Neural crest cell (in vitro differentiated cells): ENCODE measurements at places on chromosomes 3 and 15.

DNA sequence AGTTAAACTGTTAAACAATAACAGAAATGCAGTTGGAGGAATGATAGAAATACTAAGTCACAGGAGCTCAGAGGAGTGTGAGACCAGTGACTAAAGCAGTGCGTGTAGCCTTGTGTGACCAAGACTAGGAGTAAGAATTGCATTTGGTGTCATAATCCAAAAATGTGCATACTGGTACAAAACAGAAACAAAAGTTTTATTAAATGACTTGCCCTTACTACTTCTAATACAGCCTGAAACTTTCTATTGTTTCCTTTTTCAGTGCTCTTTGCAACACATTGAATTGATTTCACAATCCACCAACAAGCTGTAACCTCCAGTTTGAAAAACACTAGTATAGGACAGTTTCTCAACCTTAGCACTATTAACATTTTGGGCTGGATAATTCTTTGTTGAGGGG, 17.1 kb downstream of the SNX1 start:
- DNase-seq = no peak

DNA sequence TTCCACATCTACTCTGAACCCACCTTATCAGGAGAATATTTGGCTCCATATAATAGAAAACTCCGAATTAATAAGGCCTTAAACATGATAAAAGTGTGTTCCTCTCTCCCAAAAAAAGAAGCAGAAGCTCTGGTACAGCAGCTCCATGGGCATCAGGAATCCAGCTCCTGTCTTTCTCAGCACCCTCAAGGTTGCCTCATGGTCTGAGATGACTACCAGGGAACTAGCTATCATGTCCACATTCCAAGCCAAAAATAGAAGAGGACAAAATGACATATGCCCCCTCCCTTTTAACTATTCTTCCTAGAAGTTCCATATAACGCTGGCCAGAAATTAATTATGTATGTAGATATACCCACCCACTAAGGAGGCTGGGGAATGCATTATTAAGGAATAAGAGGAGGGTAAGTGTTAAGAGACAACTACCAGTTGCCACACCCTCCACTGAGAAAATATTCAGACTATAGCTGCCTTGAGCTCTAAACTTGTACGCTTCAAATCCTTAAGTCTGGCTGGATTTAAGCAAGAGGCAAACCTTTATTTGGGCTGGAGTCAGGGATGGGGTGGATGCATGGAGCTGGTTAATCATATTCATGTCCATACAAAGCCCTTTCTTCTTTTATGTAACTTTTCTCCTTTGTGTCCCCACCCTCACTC, 35.8 kb upstream of the CTDSPL start:
- DNase-seq = no peak

DNA sequence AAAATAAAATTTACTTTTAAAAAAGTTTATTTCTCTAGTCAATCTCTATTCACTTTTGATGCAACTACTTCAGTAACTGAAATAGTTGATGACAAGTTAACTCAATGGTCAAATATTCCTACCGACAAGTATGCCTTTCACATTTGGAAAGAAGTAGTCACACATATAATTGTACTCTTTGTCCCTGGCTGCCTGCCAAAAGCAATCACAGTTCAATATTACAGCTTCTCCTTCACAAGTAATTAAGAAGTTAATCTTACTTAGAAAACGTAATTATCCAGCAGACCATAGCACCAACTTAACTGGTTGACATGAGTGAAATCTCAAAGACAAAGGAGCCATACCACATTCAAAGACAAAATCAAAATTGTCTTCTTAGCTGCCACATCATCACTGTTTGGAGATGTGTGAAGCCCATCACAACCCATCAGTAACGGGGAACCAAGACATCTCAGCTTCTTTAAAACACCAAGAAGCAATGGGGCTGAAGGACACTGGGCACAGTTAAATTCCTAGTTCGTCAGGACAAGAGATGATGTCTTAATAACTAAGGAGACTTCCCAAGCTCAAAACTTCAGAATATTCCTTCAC, 86.1 kb downstream of the PLCH1 start:
- DNase-seq = no peak

DNA sequence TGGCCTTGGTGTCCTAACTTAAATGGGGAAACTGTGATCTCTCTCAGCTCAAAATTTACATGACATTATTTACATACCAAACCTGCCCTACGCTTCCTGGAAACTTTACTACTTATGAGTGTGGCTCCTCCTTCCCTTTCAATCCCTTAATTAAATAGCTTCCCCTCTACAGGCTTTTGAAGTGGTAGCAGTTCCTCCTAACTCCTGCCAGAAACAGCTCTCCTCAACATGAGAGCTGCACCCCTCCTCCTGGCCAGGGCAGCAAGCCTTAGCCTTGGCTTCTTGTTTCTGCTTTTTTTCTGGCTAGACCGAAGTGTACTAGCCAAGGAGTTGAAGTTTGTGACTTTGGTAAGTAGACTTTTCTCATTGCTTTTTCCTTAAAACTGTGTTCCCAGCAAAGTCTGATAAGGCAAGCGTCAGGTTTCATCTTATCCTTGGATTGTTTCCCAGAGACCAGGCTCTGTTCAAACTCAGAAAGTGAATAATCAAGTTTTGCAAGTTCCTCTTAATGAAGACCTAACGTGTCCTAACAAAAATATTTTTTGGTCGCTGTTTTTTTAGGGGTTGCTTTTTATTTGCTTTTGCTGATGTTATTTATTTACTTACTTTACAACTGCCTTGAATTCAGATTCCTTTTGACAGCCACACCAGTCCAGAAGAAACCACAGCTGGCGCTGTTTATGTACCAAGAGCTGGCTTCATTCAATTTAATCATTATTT, at the start of gene ACP3:
Gene ACP3 (plus strand): TSS at position 179 of the 720 bp plus-strand sequence. CDS start 50 bp downstream, at position 229.
- no peak for DNase-seq

DNA sequence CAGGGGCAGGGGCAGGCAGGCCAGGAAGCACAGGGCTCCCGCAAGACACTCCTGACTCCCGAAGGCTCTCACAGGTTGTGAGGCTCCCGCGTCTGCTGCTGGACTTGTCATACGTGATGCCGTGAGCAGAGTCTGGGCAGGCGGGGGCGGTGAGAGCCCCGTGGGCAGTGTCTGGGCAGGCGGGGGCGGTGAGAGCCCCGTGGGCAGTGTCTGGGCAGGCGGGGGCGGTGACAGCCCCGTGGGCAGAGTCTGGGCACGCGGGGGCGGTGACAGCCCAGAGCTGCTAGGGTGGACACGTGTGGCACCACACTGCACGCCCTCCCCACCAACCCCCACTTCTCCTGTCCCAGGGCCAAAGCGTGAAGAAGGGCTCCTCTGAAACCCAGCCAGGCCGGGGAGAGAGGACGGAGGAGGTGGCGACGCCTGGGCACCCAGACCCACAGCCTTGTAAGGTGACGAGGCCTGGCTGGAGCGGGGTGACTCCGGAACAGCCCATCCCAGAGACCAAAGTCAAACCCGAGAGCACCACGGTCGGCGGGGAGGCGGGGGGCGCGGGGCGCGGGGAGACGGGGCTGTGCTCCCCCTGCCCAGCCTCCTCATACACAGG, 35.0 kb downstream of the TNK2 start:
- no peak for DNase-seq

DNA sequence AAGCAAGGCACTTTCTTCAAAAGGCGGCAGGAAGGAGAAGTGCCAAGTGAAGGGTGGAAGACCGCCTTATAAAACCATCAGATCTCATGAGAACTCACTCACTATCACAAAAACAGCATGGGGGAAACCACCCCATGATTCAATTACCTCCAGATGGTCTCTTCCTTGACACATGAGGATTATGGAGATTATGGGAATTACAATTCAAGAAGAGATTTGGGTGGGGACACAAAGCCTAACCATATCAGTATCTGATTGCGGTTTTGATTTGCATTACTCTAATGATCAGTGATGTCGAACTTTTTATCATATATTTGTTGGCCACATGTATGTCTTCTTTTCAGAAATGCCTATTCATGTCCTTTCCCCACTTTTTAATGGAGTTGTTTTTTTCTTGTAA, 549.3 kb upstream of the IL12A start:
- no peak for DNase-seq

DNA sequence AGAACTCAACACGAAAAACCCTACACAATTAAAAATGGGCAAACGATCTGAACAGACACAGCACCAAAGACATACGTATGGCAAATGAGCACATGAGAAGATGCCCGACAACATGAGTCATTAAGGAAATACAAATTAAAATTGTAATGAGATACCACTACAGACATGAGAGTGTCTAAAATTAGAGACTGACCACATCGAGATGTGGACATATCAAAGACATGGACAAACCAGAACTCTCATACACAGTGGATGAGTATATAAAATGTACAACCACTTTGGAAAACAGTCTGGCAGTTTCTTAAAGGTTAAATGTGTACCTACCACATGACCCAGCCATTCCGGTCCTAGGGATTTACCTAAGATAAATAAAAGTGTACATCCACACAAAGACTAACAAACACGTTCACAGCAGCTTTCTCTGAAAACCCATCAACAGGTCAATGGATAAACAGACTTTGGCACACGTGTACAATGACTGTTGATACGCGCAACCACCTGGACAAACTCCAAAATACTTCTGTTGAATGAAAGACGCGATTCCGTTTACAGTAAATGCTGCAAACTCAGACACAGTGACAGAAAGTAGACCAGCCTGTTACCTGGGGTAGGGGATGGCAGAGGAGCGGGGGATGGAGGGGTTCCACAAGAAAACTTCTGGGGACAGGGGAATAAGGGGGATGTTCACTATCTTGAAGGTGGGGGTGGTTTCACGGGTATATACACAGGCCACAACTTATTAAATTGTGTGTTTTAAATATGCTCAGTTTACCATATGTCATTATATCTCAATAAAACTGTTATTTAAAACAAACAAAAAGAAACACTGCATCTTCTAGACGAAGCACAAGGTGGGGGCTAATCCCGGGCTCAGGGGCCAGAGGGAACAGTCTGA, 2.1 kb downstream of the TNK2 start:
- no peak for DNase-seq

GRCh38 chr15:91253605-91254004, 153.5 kb downstream of the SV2B start:
- DNase-seq = no peak

DNA sequence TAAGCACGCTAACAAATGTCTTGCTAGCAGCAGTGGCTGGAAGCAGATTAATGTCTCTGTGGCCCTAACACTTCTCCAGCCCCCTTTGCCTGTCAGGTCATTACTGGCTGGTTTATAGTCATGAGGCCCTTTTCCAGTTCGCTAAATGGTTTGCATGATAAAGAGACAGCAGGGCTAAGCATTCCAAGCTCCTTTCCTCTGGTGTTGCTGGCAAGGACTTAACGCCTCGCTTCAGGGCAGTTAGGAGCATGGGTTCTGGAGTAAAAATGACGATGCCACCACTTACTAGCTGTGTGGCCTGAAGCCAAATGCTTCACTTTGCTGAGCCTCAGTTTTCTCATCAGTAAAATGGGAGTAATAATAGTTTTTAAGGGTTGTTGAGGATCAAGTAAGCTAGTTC, 185.9 kb downstream of the MEGF11 start:
- DNase-seq = no peak

DNA sequence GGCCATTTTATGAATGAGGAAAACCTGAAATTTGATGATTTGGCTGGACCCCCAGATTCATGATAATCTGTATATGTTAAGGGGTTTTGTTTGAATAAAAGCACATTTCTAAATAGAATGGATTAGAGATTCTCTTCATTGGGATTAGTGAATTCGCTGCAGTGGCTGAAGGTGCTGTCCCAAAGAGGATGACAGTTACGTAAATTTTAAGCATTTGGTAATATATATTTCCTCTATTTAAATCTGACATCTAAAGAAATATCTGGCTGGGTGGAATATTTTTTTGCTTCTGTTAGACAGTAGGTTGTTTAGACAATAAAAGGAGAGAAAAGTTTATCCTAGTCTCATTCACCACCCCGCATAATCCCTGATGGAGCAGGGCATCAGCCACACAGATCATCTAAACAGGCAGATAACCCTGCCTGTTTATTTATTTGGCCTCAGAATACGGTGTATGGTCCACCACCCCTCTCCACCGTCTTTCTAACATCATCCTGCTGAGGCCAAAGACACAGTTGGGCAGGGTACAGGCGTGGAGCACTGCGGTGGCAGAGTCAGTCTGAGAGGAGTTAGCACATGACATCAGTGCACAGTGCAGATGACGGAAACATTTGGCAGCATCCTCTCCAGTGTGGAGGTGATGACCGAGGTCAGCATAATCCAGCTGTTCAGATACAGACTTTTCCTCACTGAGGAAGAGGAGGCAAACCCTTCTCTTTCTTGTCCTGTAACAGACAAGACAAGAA, 20.4 kb upstream of the NFKBIZ start:
- DNase-seq = no peak

DNA sequence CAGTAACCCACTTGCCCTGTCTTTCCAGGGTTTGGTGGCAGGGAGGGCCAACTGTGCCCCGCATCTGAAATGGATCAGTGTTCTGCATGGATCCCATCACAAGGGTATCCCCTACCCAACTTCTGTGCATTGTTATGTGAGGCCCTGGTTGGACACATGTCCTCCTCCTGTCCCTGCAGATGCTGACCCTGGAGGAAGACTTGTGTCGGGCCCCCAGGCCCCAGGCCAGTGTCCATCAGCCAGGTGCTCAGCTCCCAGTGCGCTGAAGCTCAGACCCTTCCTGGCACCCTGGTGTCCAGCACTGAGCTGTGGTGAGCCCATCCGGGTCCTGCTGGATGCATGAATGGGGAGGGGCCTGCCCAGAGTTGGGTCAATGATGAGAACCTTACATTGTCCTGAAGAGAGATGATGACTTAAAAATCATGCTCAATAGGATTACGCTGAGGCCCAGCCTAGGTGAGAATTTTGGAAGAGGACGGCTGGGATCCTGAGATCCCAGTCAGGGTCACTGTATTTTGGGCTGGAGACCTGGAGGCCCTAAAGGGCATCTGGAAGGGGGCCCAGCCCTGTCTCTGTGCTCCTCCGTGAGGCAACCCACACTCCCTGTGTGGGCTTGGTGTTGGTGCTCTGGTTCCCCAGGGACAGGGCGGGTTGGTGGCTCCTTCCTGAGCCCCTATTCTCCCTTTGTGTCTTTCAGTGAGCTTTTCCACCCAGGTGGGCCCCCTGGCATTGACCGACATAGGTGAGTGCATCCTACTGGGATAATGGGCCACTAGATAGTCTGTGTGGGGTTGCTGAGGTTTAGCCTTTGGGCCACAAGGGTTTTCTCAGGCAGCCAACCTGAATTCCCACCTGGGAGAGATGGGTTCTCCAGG, 199.1 kb downstream of the UBE3A start:
- no peak for DNase-seq

DNA sequence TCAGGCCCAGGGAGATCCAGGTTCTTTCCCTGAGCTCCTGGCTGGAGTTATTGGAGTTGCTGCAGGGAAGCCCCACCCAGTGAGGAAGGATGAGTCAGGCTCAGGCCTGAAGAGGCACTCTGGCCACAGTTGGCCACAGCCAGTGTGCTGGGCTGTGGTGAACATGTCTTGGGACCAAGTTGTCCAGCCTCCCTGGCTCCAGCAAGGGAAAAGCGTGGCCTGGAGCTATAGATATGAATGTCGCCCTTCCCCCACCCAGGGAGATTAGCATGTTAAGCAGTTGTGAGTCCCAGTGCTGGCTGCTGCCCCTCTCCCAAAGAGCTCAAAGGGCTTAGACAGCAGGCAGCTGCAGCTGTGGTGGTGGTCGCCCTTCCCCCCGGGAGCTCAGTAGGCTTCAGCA, 963.2 kb downstream of the ROBO2 start:
- no peak for DNase-seq
